ENCODE measurements at places on chromosomes 12 and 14. TPM values are rescaled to one million over a fixed set of nuclear protein-coding genes. Genes with fewer than 3 reads are reported as not detected.

The NR1H4 gene
- not detected for total RNA-seq

The MFAP5 gene
- 42.0 TPM for total RNA-seq

The SELPLG gene
- total RNA-seq, result 16.6 TPM

The PROX2 gene
- total RNA-seq, result not detected

The CNIH1 gene
- 200 TPM for total RNA-seq

The GLS2 gene
- total RNA-seq, result 0.16 TPM

The KCNMB4 gene
- 1.5 TPM for total RNA-seq

The DNAJC22 gene
- total RNA-seq, result 3.6 TPM

The P3H3 gene
- 29.5 TPM for total RNA-seq

The TAS2R7 gene
- total RNA-seq, result not detected

The SOAT2 gene
- total RNA-seq, result not detected

The COL2A1 gene
- total RNA-seq, result not detected

The FLVCR2 gene
- total RNA-seq, result 15.4 TPM

The PMCH gene
- not detected for total RNA-seq

The PIP4K2C gene
- 13.8 TPM for total RNA-seq

The IRAK3 gene
- 88.8 TPM for total RNA-seq

The ACOT6 gene
- not detected for total RNA-seq

The TEX52 gene
- not detected for total RNA-seq

The HOXC4 gene
- 1.9 TPM for total RNA-seq

The TESPA1 gene
- 1.3 TPM for total RNA-seq

The LRFN5 gene
- 3.2 TPM for total RNA-seq

The RTL1 gene
- total RNA-seq, result not detected

The ATL1 gene
- total RNA-seq, result 22.0 TPM

The ANO2 gene
- 33.1 TPM for total RNA-seq

The P2RX2 gene
- 0.48 TPM for total RNA-seq

The DCTN2 gene
- total RNA-seq, result 108 TPM

The ITGA7 gene
- 33.1 TPM for total RNA-seq

The KRT82 gene
- not detected for total RNA-seq

Measured in breast epithelium (tissue), 4 donors.